ENCODE measurements at places on chromosomes 4 and X. TPM values are rescaled to one million over a fixed set of nuclear protein-coding genes. Genes with fewer than 3 reads are reported as not detected.

BEX4 gene
- polyA plus RNA-seq, result 143 TPM

PLXNB3 gene
- polyA plus RNA-seq, result 119 TPM

PPBP gene
- not detected for polyA plus RNA-seq

BCOR gene
- polyA plus RNA-seq, result 14.0 TPM

APLN gene
- polyA plus RNA-seq, result 2.7 TPM

ZNF718 gene
- polyA plus RNA-seq, result 7.4 TPM

KLHL34 gene
- 0.16 TPM for polyA plus RNA-seq

GPM6B gene
- polyA plus RNA-seq, result 4.2 TPM

VCX3B gene
- polyA plus RNA-seq, result 1.1 TPM

NDUFB11 gene
- 70.0 TPM for polyA plus RNA-seq

TRIM2 gene
- 58.9 TPM for polyA plus RNA-seq

FUNDC2 gene
- polyA plus RNA-seq, result 71.5 TPM

WDR45 gene
- polyA plus RNA-seq, result 59.4 TPM

CSAG2 gene
- polyA plus RNA-seq, result not detected

MAB21L2 gene
- 3.8 TPM for polyA plus RNA-seq

TAF7L gene
- polyA plus RNA-seq, result 0.15 TPM

NDNF gene
- 1.1 TPM for polyA plus RNA-seq

NKX6-1 gene
- not detected for polyA plus RNA-seq

KLF8 gene
- 3.6 TPM for polyA plus RNA-seq

SLC10A4 gene
- polyA plus RNA-seq, result 0.77 TPM

STBD1 gene
- polyA plus RNA-seq, result 4.3 TPM

UTP3 gene
- polyA plus RNA-seq, result 31.9 TPM

PRDX4 gene
- polyA plus RNA-seq, result 23.1 TPM

RASGEF1B gene
- polyA plus RNA-seq, result 13.9 TPM

MAGEB1 gene
- not detected for polyA plus RNA-seq

STK32B gene
- polyA plus RNA-seq, result 0.29 TPM

GPR119 gene
- polyA plus RNA-seq, result not detected

MAGED4B gene
- polyA plus RNA-seq, result 3.4 TPM

PGRMC2 gene
- 22.9 TPM for polyA plus RNA-seq

SUPT20HL2 gene
- not detected for polyA plus RNA-seq

TRO gene
- 21.1 TPM for polyA plus RNA-seq

SHROOM3 gene
- 1.1 TPM for polyA plus RNA-seq

ARAP2 gene
- polyA plus RNA-seq, result 3.9 TPM

CHRDL1 gene
- 3.6 TPM for polyA plus RNA-seq

RRH gene
- 0.24 TPM for polyA plus RNA-seq

RHOXF2B gene
- polyA plus RNA-seq, result not detected

PCDH11X gene
- 0.16 TPM for polyA plus RNA-seq

ITM2A gene
- 5.7 TPM for polyA plus RNA-seq

MAGEA2B gene
- polyA plus RNA-seq, result not detected

NEIL3 gene
- polyA plus RNA-seq, result 0.22 TPM

FAT1 gene
- polyA plus RNA-seq, result 8.1 TPM

SPIN4 gene
- polyA plus RNA-seq, result 2.4 TPM

STOX2 gene
- polyA plus RNA-seq, result 6.6 TPM

PDE6B gene
- polyA plus RNA-seq, result 1.8 TPM
